ENCODE measurements at places on chromosomes 2 and 18. TPM values are rescaled to one million over a fixed set of nuclear protein-coding genes. Genes with fewer than 3 reads are reported as not detected.

GRCh38 chr2:101360232-101360631 lies 27.1 kb downstream of the CREG2 start:
- DNase-seq: no peak

DNA sequence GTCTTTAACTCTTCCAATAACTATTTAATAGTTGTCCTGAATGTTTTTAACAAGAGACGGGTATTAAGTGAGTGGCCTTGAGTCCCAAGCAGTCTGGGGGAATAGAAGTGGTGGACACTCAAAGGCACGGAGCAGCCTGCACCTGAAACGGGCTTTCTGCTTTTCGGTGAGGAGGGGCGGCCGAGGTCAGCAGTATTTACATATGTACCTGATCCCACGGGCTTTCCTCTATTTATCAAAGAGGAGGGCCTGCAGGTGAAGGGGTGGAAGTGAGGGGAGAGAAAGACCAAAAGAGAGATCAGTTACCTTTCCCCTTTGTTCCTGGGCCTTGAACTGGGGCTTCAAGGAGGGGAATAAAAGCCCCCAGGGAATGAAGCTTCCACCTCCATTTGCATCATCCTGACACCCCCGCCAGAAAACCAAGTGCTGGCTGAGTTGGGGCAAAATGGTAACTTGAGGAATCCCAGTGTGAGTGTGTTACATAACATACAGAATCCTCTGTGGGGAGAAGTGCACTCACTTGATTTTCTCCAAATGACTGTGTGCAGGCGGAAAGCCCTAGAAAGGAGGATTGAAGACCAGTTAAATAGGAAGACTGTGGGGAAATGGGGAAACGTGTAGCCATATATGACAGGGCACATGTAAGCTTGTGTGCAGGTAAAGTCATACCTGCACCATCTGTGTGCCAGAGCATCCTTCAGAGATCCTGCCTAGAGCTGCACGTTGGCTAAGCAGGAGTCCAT lies 12.4 kb downstream of the POU3F3 start:
- no peak for DNase-seq

The CHRNG gene
- total RNA-seq: not detected

GRCh38 chr2:20677301-20678085 lies 10.5 kb downstream of the GDF7 start:
- DNase-seq: no peak

The ZNF521 gene
- total RNA-seq: 29.6 TPM
